NCI-H446 treated with DMSO at 0.1 percent for 48 hours (cell line): ENCODE measurements at places on chromosomes 5 and 9.

DNA sequence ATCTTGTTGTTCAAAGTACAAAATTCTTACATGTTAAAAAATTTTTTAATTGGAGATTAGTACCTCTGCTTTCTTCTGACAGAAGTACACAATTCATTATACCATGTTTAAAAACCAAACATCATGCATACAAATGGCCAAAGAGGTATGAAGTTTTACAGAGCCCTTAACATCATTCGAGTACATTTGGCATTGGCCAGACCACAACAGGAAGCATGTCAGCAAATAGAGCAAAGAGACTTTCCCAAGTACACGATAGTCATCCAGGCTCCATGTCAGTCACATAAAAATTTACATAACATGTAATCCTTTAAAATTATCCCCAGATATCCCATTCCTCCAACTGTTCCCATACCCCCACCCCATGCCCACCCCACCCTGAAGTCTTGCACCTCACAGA is 22.5 kb downstream of the HMGCS1 start:
- no peak for DNase-seq

DNA sequence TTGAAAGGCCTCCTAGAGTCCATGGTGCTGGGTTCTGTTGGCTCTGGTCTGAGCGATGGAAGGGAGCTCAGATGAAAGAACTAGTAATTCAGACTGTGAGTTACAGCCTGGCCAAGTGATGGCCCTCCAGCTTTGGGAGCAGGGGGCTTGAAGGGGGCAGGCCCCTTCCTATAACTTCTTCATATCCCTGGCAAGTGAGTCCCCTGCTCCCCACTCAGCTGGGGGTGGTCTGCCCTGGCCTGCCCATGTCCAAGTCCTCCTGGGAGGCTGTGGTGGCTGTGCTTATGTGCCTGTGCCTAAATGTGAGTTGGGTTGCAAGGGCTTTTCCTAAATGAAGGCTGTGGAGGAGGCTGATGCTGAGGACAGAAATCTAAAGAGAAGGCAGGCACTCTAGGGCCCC is 80.1 kb downstream of the MACROH2A1 start:
- no peak for DNase-seq

DNA sequence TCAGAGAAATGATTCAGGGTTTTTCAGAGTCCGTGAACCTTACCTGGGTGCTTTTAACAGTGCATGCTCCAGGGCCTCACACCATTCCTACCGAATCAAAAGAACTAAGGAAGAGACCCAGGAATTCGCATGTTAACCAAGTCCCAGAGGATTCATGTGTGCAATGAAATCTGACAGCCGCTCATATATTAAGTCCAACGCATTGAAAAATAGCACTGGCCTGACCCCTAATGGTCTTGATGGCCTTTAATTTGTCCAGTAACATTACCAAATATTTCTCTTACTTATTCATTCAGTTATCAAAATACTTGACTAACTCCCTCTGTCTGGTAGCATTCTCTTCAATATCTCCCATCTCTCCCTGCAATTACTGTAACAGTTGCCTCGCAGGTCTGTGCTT is 55.0 kb upstream of the MARCHF11 start:
- DNase-seq: no peak

- no peak for DNase-seq
These were observed 247.6 kb upstream of the IRX4 start for GRCh38 chr5:2130361-2130760.

DNA sequence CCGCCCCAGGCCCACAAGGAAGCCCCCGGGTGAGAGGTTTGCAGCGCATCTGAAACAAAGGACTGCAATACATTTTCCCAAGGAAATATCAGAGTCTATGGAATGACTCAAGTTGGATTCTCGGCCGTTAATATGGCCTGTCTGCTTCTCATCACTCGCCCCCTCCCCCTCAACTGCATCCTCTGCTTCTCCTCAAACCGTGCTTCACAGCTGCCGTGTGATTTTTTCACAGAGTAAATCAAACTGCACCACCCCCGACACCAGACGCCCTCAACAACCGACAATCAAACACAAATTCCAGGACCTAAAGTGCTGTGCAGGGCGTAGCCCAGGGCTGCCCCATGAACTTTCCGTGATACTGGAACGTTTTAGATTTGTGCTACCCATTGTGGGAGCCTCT is 176.9 kb downstream of the ROR2 start:
- DNase-seq: no peak

DNA sequence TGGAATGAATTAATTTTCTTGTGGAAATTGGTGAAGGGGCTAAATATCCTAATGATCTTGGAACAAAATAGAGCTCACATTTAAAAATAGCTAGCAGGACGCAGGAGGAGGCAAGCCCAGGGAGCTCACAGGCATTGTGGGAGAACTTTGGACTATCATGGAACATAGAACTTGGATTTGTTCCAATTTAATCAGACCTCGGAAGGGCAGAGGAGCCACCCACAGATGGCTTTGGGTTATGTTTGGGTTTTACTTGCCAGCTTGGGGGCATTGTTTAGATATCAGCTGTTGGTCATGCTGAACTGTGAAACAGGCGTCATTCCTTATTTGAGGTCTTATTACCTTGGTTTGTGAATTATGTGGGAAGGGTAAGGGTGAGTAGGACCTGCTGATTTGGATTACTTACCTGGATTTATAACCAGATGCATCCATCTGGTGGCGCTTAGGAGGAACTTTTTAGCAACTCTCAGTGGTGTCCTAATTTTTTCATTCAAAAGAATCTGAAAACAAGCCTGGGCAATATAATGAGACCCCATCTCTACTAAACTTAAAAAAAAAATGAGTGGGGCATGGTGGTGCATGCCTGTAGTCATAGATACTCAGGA is 14.1 kb upstream of the PTGR1 start:
- DNase-seq: no peak

- no peak for DNase-seq
These were observed 84.7 kb upstream of the TNFSF8 start for GRCh38 chr9:115015018-115015635.

DNA sequence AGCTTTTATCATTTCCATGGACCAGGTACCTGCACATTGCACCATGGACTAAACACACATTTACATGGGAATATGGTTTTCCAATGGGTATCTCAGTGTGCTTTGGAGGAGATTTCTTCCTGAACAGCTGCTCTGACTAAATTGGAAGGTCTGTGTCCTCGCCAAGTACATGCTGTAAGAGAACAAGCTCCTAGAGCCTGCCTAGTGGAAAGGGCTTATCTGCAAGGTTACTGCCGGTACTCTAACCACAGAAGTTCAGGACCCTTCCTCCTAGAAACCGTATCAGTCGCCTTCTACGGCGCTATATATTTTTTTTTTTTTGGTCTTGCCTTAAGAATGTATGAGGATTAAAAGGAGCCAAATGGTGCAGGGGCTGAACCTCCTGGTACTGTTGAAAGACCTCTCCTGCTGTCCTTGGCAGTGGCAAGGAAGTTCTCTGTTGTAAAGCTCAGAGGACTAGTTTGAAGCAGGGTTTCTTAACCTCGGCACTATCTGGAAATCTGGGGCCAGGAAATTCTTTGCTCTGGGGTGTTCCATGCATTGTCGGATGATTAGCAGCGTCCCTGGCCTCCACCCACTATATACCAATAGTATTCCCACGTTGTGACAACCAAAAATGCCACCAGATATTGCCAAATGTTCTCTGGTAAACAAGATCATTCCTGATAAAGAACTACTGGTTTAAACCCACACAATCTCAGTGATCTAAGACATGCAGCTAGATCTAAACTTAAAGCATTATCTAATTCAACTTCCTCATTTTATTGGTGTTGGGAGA is 107.4 kb downstream of the FBXO38 start:
- DNase-seq: no peak
